Caco-2 (cell line): ENCODE measurements at places on chromosomes 6 and 20. TPM values are rescaled to one million over a fixed set of nuclear protein-coding genes. Genes with fewer than 3 reads are reported as not detected.
A peak's percentile ranks its signal among the peaks of the same experiment; 100 is the strongest.

Gene TRIM31
- 0.70 and 0.74 TPM in 2 replicates for total RNA-seq

Gene MCCD1
- not detected in 2 replicates for total RNA-seq

Gene TAP1
- 2.4 and 3.7 TPM in 2 replicates for total RNA-seq

Gene RNF5
- total RNA-seq, result 64.7 and 70.7 TPM in 2 replicates

DNA sequence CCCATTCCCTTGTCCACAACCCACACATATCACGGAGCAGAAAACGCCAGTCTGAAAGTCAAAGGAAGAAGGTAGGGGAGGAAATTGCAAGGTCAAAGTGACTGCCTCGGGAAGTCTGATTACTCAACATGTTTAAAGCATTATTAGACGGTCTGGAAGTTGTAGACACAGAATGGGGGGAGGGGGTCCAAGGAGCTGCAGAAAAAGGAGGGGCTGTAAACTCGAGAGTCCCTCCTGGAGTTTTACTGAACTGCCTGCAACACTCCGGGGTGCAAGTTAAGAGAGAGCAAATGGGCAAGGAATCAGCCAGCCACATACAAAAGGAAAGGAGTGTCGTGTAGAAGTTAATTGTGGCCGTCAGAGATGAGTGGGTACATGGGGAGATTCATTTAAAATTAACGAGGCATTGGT is 417.7 kb upstream of the JARID2 start:
- no peaks in the 10 kb centered on the region for H3K36me3 ChIP-seq
- H3K4me1 ChIP-seq, result no peaks in the 10 kb centered on the region
- no peaks in the 10 kb centered on the region for H3K27me3 ChIP-seq
- DNase-seq, result no peak

DNA sequence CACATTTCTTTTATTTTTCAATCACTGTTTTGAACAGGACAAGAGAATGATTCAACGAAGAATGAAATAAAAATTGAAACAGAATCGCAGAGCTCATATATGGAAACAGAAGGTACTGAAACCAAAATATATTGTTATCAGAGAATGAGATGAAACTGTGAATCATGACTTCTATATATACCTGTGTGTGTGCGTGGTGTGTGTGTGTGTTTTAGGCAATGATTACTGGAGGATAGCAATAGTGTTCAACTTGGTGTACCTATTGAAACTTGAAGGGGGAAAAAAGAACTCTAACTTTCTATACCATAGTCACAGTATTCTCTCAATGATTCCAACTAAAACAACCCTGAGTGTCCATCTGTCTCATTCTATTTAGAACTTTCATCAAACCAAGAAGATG is 586.6 kb downstream of the KIF16B start:
- H3K4me1 ChIP-seq, result no peaks in the 10 kb centered on the region
- no peak overlapping the region for H3K27ac ChIP-seq
- H3K4me3 ChIP-seq, result no peak overlapping the region
- no peaks in the 10 kb centered on the region for H3K36me3 ChIP-seq
- DNase-seq, result no peak
- no peaks in the 10 kb centered on the region for H3K27me3 ChIP-seq

DNA sequence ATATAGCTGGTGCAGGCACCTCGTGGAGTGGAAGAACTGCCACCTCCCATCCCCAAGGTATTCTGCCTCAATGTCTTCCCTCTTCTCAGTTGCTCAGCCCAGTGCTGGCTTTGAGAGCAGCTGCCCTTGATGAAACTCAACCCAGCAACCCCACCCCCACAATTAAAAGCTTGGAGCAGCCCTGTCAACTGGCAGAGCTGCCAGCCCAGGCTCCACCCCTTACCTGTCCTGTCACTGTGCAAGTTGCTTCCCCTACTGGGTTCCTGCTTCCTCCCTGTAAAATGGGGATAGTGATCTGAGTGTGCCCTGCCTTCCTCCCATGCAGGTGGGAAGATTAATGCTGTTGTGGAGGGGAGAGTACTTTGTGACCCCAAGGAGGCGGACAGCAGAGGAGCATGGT is 4.5 kb downstream of the TMEM63B start:
- H3K27me3 ChIP-seq, result no peaks in the 10 kb centered on the region
- peaks cover 16% of the 10 kb centered on the region for H3K4me1 ChIP-seq
- H3K4me3 ChIP-seq, result no peak overlapping the region
- H3K36me3 ChIP-seq, result no peaks in the 10 kb centered on the region; the same call in 1 of the 2 replicates

DNA sequence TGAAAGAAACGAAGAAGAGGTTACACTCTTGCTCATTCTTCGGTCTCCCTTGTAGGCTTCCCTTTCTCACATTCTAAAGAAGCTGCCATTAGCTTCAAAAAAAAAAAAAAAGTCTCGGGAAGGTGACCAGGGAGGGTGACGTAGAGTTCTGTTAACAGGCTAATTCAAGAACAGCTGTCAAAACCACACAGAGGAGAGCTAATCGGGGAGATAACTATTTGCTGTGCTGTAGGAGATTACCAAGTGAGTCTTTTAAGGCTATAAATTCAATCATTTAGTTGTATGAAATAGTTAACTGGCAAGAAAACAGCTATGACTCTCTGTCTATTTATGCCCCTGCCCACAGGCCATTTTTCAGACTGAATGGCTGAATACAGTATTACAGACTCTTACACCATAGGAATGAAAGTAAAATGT is 256.8 kb downstream of the SYNE1 start:
- peaks cover 13% of the 10 kb centered on the region; the same call in 1 of the 2 replicates for H3K4me1 ChIP-seq
- no peak for DNase-seq
- H3K4me3 ChIP-seq, result peak overlapping the region; percentile 30; the same call in 1 of the 2 replicates

DNA sequence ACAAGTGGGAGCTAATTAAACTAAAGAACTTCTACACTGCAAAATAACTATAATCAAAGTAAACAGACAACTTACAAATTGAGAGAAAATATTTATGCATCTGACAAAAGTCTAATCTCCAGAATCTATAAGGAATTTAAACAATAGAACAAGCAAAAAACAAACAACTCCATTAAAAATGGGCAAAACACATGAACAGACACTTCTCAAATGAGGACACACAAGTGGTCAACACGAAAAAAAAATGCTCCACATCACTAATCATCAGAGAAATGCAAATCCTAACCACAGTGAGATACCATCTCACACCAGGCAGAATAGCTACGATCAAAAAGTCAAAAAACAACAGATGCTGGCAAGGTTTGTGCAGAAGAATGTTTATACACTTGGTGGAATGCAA is 36.2 kb downstream of the STMND1 start:
- no peak for DNase-seq
- H3K4me1 ChIP-seq, result no peaks in the 10 kb centered on the region
- H3K4me3 ChIP-seq, result no peak overlapping the region
- no peaks in the 10 kb centered on the region for H3K36me3 ChIP-seq
- no peaks in the 10 kb centered on the region for H3K27me3 ChIP-seq
- no peak overlapping the region for H3K27ac ChIP-seq

DNA sequence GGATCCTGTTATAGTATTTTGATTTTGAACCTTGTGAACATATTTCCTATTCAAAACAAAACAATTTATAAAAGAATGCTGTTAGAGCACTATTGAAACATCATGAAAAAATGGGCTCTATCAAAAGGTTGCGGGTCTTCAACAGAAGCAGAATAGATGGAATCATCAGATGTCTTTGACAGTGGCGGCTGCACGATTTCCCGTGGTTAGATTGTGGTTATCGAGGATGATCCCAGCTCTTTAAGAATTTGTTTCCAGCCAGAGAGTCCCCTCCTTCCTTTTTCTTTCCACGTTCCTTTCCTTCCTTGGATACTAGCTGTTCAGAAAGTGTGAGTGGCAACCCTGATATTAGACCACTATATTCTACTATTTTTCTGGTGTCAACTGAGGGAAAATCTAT is 163.4 kb downstream of the FARS2 start:
- no peaks in the 10 kb centered on the region for H3K36me3 ChIP-seq
- no peak overlapping the region for H3K27ac ChIP-seq
- H3K27me3 ChIP-seq, result no peaks in the 10 kb centered on the region
- DNase-seq, result no peak

- no peak for DNase-seq
- H3K36me3 ChIP-seq, result no peaks in the 10 kb centered on the region
- no peaks in the 10 kb centered on the region for H3K27me3 ChIP-seq
Measured at GRCh38 chr6:167209577-167209975, 51.8 kb upstream of the GPR31 start.

GRCh38 chr20:4567170-4567569 is 154.5 kb upstream of the PRND start:
- H3K27ac ChIP-seq, result no peak overlapping the region
- H3K4me1 ChIP-seq, result no peaks in the 10 kb centered on the region
- no peak overlapping the region for H3K4me3 ChIP-seq
- no peaks in the 10 kb centered on the region for H3K36me3 ChIP-seq
- H3K27me3 ChIP-seq, result no peaks in the 10 kb centered on the region; the same call in 1 of the 2 replicates

DNA sequence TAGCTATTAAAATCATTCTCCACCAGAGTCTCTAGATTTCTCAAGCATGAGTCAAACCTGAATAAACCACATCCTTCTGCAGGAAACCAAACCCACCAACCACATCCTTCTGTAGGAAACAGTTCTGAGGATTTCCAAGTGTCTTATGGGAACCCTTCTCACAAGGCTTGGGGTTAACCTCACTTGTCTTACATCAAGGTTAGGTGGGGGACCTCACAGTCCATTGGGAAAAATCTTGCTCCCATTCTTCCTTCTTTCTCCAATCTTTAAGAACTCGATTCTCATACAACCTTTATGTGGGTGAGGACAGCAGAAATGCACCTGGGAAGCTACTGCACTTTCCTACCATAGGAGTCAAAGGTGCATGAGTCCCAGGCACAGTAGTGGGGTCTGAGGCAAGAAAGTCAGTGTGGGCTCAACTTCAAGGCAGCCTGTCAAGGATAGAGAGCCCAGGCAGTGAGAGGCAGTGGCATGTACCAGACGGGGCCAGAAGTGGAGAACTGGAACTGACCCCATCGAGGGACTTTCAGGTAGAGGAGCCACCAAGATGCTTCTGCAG is 114.5 kb downstream of the SLC22A3 start:
- no peak for DNase-seq
- H3K27ac ChIP-seq, result no peak overlapping the region
- H3K27me3 ChIP-seq, result no peaks in the 10 kb centered on the region
- no peaks in the 10 kb centered on the region for H3K36me3 ChIP-seq
